ENCODE measurements at places on chromosomes 2 and 18. TPM values are rescaled to one million over a fixed set of nuclear protein-coding genes. Genes with fewer than 3 reads are reported as not detected.

Gene SETBP1
- total RNA-seq, result 6.6 TPM

Gene EPB41L5
- total RNA-seq, result 2.4 TPM

Gene MAP3K19
- total RNA-seq, result not detected

Gene COL3A1
- total RNA-seq, result 0.05 TPM

Gene EPHA4
- 5.9 TPM for total RNA-seq

Gene KCNF1
- total RNA-seq, result not detected

Gene TCF7L1
- not detected for total RNA-seq

Gene PCARE
- not detected for total RNA-seq

Gene NABP1
- total RNA-seq, result 52.4 TPM

Gene GREB1L
- total RNA-seq, result not detected

Gene KIAA2012
- total RNA-seq, result not detected

Gene DOK1
- total RNA-seq, result 17.9 TPM

Gene CAPN14
- 0.51 TPM for total RNA-seq

Gene MERTK
- 0.94 TPM for total RNA-seq

- no peaks in the 10 kb centered on the region for H3K36me3 ChIP-seq
- peaks cover 2% of the 10 kb centered on the region for H3K4me1 ChIP-seq
- no peak overlapping the region for H3K4me3 ChIP-seq
- H3K27ac ChIP-seq, result no peak overlapping the region
- H3K27me3 ChIP-seq, result no peaks in the 10 kb centered on the region
Observed at GRCh38 chr18:58458304-58458703, 170.6 kb downstream of the ALPK2 start.

GRCh38 chr2:45102141-45102540 is 92.9 kb upstream of the SIX2 start:
- peaks cover 3% of the 10 kb centered on the region for H3K4me1 ChIP-seq
- no peak overlapping the region for H3K27ac ChIP-seq
- H3K27me3 ChIP-seq, result peaks cover 17% of the 10 kb centered on the region
- no peak overlapping the region for H3K4me3 ChIP-seq
- DNase-seq, result no peak

DNA sequence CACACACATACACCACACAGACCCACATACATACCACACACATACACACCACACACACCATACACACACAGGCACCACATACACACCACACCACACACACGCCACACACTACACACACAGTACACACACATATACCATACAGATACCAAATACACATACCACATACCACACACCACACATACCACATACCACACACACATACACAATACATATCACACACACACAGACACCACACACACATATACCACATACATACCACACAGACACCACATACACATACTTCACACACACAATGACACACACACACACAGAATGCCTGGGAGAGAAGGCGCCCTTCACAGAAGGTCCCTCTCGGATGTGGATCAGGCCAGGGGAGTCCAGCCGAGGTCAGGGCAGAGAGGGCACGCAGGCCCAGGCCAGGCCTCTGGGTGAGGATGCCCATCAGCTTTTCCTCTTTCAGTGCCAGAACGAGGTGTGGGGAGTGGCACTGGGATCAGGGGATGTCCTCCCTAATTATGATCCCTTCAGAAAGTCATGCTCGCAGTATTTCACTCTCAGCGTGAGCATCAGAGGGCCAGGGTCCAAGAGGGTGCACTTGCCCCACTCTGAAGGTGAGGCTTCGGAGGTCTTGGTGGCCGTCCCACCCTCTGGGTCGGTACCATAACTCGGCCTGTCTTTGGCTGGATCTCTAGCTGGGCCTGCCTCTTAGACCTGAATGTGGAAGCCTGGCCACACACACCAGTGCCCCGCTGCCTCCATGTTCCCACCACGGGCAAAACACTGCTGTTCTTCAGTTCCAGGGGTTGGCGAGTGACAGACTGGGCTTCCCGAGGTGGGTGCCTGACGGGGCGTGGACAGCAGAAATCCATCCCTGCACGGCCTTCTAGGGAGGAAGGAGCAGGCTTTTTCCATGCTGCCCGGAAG is 70.6 kb upstream of the ODC1 start:
- H3K4me3 ChIP-seq, result no peak overlapping the region
- H3K27ac ChIP-seq, result no peak overlapping the region
- no peaks in the 10 kb centered on the region for H3K27me3 ChIP-seq

DNA sequence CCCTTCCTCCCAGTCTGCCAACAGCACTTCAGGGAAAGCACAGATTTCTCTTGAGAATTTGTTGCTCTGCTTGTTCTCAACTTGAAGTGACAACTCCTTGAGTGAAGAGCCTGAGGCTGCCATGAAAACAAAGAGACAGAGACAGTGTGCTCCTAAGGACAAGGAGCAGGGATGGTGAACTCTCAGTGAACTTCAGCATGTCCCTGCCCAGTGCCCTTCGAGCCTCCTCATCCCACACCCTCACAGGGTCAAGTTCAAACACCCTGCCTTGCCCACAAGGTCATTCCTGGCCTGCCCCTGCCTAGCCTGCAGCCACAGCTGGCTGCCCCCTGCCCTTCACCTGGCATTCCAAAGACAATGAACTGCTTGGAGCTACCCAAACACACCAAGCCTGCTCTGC is 343.5 kb upstream of the KLHL29 start:
- no peak for DNase-seq
- H3K4me3 ChIP-seq, result no peak overlapping the region
- H3K36me3 ChIP-seq, result no peaks in the 10 kb centered on the region
- peaks cover 8% of the 10 kb centered on the region for H3K27me3 ChIP-seq
- H3K27ac ChIP-seq, result no peak overlapping the region
- H3K4me1 ChIP-seq, result no peaks in the 10 kb centered on the region

DNA sequence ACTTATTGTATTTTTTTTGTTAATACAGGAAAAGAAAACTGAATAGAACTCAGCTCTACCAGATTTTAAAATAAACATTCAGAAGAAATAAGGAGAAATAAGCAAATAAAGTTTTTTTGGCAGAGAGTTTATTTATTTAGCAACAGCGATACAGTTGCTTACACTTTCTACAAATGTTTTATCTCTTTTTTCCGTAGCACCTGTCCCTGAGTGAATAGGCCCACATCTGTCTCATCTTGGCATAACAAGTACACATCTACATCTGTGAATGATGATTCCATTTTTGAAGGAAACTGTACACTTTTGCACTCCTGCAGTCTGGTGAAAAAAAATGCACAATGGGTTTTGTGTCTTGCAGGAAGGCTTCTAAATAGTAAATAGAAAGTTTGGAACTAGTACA is 783.6 kb upstream of the ZEB2 start:
- no peaks in the 10 kb centered on the region for H3K36me3 ChIP-seq
- DNase-seq, result no peak
- H3K4me3 ChIP-seq, result no peak overlapping the region
- H3K4me1 ChIP-seq, result no peaks in the 10 kb centered on the region

GRCh38 chr2:174965992-174966744 is 39.0 kb downstream of the CHN1 start:
- DNase-seq, result no peak
- H3K27me3 ChIP-seq, result peaks cover 3% of the 10 kb centered on the region
- H3K4me1 ChIP-seq, result peaks cover 15% of the 10 kb centered on the region
- H3K4me3 ChIP-seq, result no peak overlapping the region

DNA sequence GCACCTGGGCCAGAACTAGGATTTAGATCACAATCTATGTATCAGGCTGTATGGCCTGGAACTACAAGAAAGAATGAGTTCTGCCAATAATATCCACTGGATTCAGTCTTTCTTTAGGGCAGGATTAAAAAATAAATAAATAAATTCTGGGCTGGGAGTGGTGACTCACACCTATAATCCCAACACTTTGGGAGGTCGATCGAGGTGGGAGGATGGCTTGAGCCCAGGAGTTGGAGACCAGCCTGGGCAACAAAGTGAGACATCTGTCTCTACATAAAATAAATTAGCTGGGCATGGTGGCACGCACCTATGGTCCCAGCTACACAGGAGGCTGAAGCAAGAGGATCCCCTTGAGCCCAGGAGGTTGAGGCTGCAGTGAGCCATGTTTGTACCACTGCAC is 8.1 kb downstream of the AMMECR1L start:
- no peaks in the 10 kb centered on the region for H3K27me3 ChIP-seq
- no peak for DNase-seq
- H3K4me1 ChIP-seq, result peaks cover 62% of the 10 kb centered on the region

GRCh38 chr2:19759880-19760279 is 141.9 kb downstream of the TTC32 start:
- H3K36me3 ChIP-seq, result no peaks in the 10 kb centered on the region
- no peaks in the 10 kb centered on the region for H3K4me1 ChIP-seq
- H3K27me3 ChIP-seq, result peaks cover 2% of the 10 kb centered on the region
- H3K27ac ChIP-seq, result no peak overlapping the region

GRCh38 chr18:7304061-7304370 is 73.1 kb downstream of the LRRC30 start:
- H3K27me3 ChIP-seq, result no peaks in the 10 kb centered on the region
- H3K27ac ChIP-seq, result no peak overlapping the region
- no peak for DNase-seq
- no peaks in the 10 kb centered on the region for H3K4me1 ChIP-seq
- no peaks in the 10 kb centered on the region for H3K36me3 ChIP-seq

DNA sequence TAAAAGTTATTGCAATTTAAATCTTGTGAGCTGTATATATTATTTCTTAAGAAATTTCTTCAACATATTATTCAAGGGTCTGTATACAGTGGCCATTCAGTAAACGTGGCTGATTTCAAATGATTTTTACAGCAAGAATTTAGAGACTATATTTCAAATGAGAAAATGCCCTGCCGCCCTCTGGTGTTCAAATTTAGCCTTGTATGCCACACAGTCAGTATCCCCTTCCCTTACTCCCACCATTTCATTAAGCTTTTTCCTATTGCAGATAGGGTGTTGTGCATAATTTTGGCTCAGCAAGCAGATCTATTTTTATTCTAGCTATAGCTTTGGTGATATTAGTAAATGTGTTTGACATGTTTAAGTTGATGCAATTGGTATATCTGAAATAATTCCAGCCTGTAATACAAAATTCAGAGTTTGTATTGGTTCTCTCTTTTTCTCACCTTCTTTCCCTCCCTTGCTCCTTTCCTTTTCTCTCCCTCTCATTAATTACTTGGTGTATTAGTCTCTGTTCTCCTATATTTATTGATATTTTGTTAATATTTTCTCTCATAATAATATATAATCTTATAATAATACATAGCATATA is 22.8 kb upstream of the SCN7A start:
- no peak overlapping the region for H3K27ac ChIP-seq
- peaks cover 4% of the 10 kb centered on the region for H3K27me3 ChIP-seq
- peak; percentile 30 for DNase-seq
- no peaks in the 10 kb centered on the region for H3K36me3 ChIP-seq

GRCh38 chr2:128196471-128196931 is 105.5 kb downstream of the UGGT1 start:
- no peaks in the 10 kb centered on the region for H3K27me3 ChIP-seq
- peaks cover 23% of the 10 kb centered on the region for H3K36me3 ChIP-seq
- DNase-seq, result peak; percentile 35
- peaks cover 33% of the 10 kb centered on the region for H3K4me1 ChIP-seq
- no peak overlapping the region for H3K4me3 ChIP-seq
- peak overlapping the region; percentile 53 for H3K27ac ChIP-seq

- peaks cover 41% of the 10 kb centered on the region for H3K4me1 ChIP-seq
- peak; percentile 100 for DNase-seq
- peaks cover 6% of the 10 kb centered on the region for H3K27me3 ChIP-seq
- H3K36me3 ChIP-seq, result peaks cover 11% of the 10 kb centered on the region
- H3K4me3 ChIP-seq, result peak within 1 kb of the TSS; percentile 92
Observed at GRCh38 chr2:120252225-120253020, at the start of gene RALB. Gene RALB, plus strand, starts transcription at chr2:120252852. Its CDS starts 25,813 bp downstream, at chr2:120278665.

DNA sequence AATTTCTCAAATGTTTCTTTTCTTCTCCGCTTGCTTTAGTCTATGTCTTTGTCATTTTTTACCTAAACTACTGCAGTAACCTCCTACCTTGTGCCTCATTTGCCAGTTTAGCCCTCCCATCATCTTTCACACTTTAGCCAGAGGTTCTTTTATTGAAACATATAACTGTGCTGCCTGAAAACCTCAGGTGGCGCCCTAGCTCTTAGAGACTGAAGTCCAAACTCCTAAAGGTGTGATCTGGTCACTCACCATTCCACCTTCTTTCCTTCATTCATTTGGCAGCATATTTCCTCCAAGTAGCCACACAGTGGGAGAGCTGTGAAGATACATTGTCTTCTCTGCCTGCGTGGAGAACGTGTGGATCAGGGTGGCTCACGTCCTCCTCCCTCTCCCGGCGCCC is 98.2 kb upstream of the MAPRE2 start:
- H3K27ac ChIP-seq, result no peak overlapping the region
- no peak overlapping the region for H3K4me3 ChIP-seq
- no peak for DNase-seq

DNA sequence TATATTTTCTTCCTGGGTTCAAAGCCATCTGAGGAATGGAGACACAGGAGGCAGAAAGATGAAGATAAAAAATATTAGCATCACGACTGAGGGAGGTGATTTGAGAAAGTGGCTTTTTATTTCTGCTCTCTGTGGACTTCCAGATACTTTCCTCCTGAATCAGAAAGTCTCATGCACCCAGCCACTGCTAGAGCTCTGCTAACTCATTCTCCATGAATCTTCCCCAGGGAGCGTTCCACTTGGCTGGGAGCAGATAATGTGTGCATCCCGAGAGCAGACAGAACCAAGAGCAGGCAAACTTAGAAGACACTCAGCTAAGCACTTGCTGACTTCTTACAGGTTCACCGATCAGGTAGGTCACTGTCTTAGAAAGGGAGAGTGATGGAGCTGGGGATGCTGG is 264.1 kb upstream of the THUMPD2 start:
- no peaks in the 10 kb centered on the region for H3K36me3 ChIP-seq
- peaks cover 2% of the 10 kb centered on the region for H3K4me1 ChIP-seq
- H3K4me3 ChIP-seq, result no peak overlapping the region
- H3K27me3 ChIP-seq, result peaks cover 12% of the 10 kb centered on the region

DNA sequence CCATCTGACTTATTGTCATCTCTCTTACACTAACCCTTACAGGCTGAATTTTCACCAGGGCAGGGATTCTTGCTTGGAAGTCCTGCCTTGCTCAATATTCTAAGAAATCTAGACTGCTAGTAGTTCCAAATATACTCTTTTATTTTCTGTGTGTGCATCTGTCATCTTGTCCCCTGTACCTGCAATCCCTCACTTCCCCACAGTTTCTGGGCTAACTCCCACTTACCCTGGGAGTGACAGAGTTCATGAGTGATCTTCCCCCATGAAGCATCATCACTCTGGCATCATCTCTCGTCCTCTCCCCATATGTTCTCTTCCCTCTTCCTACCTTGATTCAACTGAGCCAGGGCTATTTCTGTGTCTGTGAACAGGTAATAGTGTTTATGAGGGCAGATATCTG is 35.7 kb downstream of the HNMT start:
- H3K36me3 ChIP-seq, result no peaks in the 10 kb centered on the region
- DNase-seq, result no peak
- H3K4me3 ChIP-seq, result no peak overlapping the region
- no peak overlapping the region for H3K27ac ChIP-seq
- no peaks in the 10 kb centered on the region for H3K27me3 ChIP-seq

DNA sequence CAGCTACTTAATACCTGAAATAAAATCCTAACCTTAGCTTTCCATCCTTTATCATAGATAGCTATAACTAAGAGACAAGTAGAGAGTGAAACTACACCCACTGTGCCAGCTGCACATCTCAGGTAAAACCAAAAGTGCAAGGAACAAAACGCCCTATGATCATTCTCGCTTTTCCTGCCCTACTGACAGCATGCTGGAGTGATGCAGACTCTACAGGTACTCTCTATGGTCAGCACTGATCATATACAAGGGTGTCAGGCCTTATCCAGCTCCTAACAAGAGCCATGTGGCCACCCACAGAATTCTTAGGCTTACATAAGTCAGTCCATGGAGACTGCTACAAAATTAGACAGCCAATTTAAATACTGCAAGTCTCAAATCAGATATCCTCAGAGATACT is 45.6 kb downstream of the REV1 start:
- DNase-seq, result peak; percentile 13
- H3K4me3 ChIP-seq, result no peak overlapping the region
- H3K36me3 ChIP-seq, result peaks cover 21% of the 10 kb centered on the region

GRCh38 chr2:172554352-172555271 is 1.3 kb upstream of the PDK1 start:
- peaks cover 63% of the 10 kb centered on the region for H3K4me1 ChIP-seq
- H3K27ac ChIP-seq, result peak overlapping the region; percentile 59
- H3K36me3 ChIP-seq, result peaks cover 34% of the 10 kb centered on the region
- peak; percentile 25 for DNase-seq
- peak overlapping the region; percentile 88 for H3K4me3 ChIP-seq

Measured in activated CD4-positive, alpha-beta T cell treated with anti-CD3 and anti-CD28 coated beads for 36 hours (primary cell).